ENCODE measurements at places on chromosomes 16 and 17.

- no peak for DNase-seq
These were observed 161.5 kb downstream of the CCT6B start for GRCh38 chr17:34799751-34800150.

- DNase-seq: no peak
These were observed 50.6 kb upstream of the METRNL start for GRCh38 chr17:83028851-83029250.

DNA sequence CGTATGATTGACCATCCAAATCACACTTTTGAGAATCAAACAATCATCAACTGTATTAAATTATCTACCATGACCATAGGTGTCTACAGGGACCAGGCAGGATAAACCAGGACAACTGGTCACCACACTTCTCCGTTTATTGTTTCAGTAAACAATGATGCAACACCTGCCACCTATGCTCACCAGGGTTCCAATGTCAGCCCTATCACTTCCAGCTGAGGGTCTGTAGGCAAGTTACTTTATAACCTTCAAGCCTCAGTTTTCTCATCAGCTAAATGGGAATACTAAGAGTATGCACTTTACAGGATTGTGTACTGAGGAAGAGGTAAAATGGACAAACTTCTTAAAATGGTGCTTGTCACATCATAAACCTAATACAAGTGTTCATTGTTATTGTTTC, 14.9 kb downstream of the TMEM114 start:
- DNase-seq: no peak

DNA sequence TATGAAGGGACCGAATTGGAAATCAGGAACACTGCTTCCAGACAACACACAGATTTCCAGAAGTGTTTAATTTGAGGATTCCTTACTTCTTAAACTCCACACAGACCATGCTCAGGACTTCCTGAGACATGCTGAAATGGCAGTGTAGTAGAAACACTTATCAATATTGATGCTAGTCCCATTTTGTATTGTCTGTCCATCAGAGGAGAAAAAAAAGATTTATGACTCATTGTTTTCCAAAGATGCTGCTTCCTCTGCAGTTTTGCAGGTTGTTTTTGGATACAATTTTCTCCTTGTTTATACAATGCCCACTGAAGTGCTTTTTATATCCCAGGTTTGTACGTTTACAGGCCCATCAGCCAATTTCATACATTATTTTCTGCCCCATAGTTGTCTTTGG, 68.3 kb upstream of the TANC2 start:
- no peak for DNase-seq

GRCh38 chr17:28570716-28571360, 486 bp downstream of the PIGS start:
- no peak for DNase-seq

DNA sequence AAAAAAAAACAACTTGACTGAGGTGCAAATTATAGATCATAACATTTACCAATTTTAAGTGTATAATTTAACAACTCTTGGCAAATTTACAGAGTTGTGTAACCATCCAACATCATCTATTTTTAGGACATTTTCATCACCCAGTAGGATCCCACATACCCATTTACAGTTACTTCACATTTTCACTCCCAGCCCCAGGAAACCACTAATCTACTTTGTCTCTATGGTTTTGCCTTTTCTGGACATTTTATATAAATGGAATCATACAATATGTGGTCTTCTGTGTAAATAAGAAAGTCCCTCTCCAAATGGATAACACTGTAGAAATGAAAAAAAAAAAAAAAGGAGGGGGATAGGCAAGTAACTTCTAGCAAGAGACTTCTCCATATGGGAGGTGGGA, 26.1 kb upstream of the XYLT1 start:
- no peak for DNase-seq

DNA sequence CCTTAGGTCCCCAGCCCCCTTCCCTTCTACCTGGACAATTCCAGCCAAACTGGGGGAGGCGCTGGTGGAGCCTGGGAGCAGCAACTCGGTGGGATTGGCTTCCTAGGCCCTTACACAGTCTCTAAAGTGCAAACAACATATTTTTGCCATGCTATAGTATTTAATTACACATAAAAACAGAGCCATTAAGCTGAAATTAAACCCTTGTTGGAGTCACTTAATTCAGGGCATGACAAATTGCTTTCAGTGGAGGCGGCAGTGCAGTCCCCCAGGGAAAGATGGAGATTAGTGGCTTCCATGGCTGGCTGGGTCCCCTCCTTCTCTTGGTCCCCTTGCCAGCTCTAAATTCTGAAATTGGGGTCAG, 17.3 kb downstream of the IGFBP4 start:
- DNase-seq: no peak

- DNase-seq: no peak
These were observed 116.2 kb downstream of the C17orf67 start for GRCh38 chr17:56717471-56717870.

DNA sequence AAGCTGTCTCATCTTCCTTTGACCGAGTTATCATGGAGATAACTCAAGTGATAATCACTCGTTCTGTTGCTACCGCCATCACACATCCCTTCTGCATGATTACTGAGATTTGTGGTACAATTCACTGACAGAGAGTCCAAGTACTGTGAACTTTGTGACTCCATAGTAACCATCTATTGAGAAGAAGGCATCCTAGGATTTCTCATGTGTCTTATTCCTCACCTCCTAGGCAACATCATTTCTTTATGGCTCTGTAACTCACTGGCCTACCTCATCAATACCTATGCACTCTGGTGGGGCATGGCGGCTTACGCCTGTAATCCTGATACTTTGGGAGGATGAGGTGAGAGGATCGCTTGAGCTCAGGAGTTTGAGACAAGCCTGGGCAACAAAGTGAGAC, 19.4 kb downstream of the DRC7 start:
- no peak for DNase-seq

DNA sequence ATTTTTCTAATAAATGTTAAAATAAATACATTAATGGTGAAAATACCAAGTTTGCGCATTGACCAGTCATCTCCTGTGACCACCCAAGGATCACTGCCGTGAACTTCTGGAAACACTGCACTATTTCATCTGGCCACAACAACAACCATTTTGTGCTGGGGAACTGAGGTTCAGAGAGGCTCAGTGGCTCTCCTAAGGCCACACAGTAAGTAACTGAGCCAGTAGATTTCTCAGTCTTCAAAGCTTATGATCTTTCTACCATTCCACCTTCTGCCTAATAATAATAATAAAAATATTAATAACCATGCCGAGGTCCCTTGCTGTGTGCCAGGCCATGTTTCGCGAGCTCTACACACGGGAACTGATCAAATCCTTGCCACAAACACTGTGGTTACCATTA, 182.0 kb downstream of the IRF8 start:
- no peak for DNase-seq

DNA sequence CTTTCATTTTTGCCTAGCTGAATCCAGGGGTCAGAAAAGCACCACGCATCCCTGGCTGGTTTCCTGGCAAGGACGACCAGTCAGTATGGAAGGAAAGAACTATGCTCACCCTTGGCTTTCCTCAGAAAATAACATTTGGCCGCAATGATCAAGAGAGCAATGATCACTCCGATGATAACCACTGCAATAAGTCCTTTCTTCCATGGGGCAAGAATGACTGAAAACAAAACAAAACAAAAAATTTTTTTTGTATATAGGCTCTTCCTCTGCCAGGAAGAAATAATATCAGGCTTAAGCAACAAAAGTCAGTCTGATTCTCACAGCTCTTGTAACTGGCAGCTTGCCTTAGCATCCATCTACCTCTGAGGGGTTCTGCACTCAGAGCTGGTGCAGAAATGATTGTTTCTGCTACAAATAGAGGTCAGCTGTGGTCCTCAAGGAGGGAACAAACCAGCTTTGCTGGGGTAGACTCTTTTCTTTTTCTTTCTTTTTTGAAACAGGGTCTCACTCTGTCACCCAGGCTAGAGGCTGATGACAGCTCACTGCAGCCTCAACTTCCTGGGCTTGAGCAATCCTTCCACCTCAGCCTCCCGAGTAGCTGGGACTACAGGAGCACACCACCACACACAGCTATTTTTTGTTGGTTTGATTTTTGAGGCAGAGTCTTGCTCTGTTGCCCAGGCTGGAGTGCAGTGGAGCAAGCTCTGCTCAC, 35.7 kb downstream of the PECAM1 start:
- DNase-seq: peak; percentile 74

GRCh38 chr16:11639925-11640899, 28.0 kb upstream of the SNN start:
- DNase-seq: peak; percentile 78

DNA sequence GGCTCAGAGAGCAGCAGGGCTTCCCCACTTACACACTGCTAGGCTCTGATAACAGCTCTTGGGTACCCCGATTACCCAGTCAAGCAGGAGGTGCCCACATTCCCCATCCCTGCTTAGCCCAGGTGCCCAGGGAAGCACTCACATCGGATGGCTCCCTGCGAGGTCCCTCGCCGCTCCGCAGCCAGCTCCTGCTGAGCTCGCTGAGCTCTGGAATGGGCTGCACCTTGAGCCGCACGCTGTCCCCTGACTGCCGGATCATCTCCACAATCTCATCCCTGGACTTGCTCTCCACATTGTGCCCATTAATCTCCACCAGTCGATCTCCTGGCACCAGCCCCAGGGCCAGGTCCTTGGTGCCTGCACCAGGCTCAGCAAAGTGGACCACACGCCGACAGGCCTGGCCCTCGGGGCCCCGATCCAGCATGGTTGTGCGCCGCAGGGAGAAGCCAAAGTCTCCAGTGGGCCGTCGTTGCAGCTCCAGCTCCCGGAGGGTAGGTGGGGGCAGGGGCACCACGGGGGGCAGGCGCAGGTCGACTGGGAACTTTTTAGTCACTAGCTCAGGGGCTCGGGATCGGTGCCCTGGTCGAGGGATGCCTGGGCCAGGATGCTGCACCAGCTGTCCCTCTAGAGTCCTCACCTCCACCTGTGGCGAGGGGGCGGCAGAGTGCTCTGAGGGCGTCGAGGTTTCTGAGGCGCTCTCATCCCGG, 14.2 kb downstream of the MYO18A start:
- DNase-seq: no peak

- DNase-seq: peak; percentile 81
These were observed 5.9 kb downstream of the CORO7 start for GRCh38 chr16:4410335-4411075.

GRCh38 chr17:48549914-48550501, 5.1 kb upstream of the HOXB2 start:
- DNase-seq: no peak

DNA sequence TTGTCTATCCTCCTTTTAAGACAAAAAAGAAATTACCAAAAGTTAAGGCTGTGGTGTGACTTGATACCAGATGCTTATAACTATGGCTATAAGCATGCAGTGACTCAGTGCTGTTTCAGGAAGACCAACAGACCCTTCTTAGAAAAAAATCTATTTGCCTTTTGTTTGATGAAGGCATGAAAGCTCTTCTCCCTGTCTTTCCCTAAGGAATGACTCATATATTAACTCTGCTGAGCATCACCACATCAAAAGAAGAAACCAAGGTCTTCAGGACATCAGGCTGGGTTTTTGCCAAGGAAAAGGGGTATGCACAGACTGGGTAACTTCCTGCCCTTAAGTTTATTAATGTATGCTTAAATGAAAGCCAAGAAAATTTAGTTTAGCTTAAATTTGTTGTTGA, 47.1 kb downstream of the VMP1 start:
- no peak for DNase-seq

GRCh38 chr16:73091174-73091573, 43.2 kb upstream of the ZFHX3 start:
- no peak for DNase-seq

- DNase-seq: no peak
These were observed 12.8 kb upstream of the CNEP1R1 start for GRCh38 chr16:50012182-50012581.

- DNase-seq: peak; percentile 85
These were observed 347.5 kb upstream of the TNRC6C start for GRCh38 chr17:77610972-77611521.

- DNase-seq: no peak
These were observed 62.5 kb downstream of the SREBF1 start for GRCh38 chr17:17774009-17774881.

DNA sequence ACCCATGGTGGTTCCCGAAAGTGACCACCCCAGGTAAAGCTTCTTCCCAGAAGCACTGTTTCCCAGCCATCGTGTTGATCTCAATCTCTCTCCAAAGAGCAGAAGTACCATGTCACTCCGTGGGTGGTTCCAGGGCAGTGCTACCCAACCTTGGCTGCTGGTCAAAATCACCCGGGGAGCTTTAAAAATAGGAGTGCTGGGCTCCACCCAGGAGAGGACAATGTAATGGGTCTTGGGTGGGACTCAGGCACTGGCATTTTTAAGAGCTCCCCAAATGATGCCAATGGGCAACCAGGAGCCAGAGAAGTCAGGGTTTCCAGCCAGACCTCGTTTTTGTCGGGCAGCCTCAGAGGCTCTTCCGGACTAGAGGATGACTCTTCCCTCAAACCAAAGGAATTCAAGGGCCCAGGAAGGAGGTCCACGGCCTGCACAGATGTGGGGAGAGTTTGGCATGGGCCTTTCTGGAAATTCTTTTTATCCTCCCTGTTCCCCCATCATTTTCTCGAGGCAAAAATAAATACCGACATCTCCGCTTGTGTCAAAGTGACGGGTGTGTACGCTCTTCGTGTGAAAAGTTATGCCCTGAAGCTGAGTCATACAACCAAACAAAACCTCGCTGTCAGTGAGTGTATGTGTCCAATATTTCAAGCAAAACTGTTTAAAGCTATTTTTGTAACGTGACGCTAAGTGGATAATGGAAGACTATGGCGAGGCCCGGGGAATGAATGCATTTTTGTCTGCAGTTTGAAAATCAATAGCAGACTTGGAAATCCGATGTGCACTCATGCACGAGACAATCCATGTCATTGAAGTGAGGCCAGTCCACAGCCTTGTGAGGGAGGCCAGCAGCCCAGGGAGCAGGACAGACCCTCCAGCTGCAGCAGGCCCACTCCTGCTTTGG, 364.1 kb downstream of the FOXL1 start:
- peak; percentile 85 for DNase-seq

DNA sequence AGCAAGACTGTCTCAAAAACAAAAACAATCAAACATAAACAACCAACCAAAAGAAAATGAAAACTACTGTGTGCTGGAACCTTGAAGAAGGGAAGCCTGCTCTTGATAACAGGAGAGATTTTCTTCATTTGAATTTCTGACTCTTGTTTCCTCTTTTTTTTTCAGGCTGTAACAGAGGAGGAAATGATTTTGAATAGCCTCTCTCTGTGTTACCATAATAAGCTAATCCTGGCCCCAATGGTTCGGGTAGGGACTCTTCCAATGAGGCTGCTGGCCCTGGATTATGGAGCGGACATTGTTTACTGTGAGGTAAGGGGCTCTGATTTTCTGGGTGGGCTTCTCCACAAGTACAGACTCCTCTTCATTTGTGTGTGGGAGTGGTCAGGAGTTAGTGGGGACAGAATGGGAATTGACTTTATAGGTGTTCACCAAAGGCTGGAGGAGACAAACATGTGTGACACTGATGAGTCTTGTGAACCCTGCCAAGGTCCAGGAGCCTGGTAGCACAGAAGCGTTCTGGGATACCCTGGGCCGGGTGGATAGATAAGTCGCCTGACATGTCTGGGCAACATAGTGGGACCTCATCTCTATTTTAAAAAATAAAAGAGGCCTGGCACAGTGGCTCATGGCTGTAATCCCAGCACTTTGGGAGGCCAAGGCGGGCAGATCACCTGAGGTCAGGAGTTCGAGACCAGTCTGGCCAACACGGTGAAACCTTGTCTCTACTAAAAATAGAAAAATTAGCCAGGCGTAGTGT, 14.9 kb downstream of the DUS2 start:
- DNase-seq: no peak

All from skin of body (tissue), 3 donors.